ENCODE measurements at places on chromosomes 5 and 9.

DNA sequence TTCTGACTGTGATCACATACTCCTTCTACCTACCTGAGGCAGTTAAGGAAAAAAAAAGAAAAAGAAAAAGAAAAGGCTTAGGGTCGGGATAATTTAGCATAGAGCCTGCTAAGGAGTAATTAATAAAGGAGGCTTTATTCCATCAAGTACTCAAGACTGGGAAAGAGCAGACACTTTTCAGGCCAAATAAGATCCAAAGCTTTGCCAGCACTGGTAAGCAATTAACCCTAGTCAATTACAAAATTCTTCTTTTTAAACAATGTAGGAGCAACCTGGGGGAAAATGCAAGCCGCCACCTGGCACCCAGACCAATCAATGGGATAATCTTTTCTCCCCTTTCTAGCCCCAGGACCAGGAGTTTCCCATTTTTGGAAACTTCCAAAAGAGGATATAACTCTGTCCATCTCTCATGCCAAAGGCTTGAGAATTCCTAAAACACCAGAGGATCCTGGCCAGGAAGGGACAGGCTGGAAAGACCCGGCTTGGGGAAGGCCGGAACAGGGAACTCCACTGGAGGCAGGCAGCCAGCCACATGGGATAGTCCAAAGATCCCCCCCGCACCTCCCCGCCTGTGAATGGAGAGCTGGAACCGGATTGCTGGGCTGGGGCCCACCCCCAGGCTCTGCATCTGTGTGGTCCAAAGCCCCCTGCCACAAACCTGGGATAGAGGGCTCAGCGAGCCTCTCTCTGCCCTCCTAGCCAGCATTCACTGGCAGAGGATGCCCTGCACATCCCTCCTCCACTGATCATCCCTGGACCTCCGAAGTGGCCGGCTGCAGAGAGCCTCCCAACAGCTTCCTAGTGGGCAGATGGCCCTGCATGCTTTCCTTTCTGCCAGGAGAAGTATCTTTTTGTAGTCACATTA is 117.8 kb downstream of the ZNF354C start:
- DNase-seq: no peak

- DNase-seq: no peak
Observed at GRCh38 chr5:159951387-159951786, 35.1 kb downstream of the ADRA1B start.

DNA sequence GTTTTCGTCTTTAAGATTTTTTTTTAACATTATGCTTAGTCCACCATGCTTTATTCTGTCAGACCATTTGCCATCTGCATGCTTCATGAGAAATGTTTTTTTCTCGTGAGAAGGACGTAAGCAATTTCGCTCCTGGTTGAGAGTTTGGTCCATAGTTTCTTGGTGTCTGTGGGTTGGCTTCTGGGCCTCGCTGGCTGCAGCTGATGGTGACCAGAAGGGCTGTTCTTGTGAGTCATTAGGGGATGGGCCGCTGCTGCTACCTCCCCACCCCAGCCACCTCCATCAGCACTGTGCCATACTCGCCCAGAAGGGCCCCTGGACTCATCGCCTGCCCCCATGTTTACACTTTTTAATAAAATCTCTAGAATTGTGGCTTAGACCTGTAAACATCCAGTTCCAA is 11.4 kb downstream of the SYK start:
- no peak for DNase-seq

GRCh38 chr9:114288193-114289091 is 34.5 kb upstream of the ORM1 start:
- DNase-seq: no peak

- DNase-seq: no peak
Observed at GRCh38 chr5:15575666-15576065, 75.7 kb downstream of the FBXL7 start.

DNA sequence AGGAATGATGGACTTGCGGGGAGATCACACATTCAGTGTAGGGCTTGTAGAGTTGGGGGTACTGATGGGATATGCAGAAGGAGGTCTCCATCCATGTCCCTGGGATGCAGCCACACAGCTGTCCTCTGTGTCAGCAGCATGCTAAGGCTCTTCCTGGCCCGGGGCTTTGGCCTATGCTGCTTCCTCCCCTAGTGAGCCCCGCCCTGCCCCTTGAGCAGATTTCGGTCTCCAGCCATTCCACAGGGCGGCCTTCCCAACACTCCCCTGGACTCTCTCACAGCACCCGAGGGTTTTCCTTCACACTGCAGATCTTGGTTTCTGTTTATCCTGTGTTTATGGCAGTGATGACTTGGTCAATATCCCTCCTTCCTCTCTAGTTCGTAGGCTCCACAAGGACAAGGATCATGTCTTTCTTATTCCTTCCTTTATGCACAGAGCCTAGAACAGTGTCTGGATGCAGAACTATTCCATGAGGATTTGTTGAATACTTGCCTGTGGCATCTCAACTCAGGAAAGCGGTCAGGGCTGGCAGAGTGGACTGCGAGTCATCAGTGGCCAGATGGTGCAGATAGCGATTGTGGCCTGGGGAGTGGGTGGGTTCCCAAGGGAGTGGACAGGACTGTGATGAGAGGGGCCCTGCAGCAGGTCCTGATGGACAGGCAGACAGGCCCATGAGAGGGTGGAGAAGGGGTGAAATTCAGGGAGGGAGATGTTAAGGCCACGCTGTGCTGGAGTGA is 114.2 kb downstream of the RGS3 start:
- DNase-seq: peak; percentile 28

DNA sequence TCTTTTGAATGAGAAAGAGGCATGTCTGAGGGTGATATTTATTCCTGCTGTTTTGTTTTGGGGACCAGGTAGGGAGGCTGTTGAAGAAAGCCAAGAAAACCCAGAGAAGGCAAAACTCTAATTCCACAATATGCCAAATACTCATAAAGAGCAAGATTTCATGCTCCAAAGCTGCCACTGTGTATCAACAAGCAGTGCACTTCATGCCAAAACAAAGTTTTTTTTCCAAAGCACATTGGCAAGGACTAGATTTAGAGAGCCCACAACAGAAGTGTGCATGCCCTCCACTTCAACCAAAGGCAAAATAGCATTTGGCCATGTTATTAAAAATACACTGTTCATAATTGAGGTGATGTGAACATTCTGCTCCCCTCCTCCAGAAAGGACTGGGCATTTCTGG is 229.9 kb downstream of the EBF1 start:
- no peak for DNase-seq

DNA sequence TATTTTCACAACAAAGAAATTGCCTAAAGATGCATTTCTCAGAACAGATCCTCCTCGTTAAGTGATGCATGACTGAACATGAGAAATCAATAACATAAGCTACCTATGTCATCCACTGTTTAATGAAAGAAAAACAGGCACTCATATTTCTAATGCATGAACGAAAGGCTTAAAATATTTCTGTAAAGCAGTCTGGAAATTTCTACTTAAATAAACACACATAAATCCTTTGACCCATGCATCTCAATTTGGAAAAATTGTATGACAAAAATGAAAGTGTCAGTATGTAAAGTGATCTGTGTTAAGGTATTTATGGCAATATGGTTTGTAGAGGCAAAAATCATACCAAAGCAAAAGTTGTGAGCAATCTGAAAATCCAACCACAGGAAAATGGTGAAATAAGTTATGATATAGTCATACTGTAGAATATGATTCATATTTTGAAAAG is 399.2 kb upstream of the GRAMD2B start:
- no peak for DNase-seq

DNA sequence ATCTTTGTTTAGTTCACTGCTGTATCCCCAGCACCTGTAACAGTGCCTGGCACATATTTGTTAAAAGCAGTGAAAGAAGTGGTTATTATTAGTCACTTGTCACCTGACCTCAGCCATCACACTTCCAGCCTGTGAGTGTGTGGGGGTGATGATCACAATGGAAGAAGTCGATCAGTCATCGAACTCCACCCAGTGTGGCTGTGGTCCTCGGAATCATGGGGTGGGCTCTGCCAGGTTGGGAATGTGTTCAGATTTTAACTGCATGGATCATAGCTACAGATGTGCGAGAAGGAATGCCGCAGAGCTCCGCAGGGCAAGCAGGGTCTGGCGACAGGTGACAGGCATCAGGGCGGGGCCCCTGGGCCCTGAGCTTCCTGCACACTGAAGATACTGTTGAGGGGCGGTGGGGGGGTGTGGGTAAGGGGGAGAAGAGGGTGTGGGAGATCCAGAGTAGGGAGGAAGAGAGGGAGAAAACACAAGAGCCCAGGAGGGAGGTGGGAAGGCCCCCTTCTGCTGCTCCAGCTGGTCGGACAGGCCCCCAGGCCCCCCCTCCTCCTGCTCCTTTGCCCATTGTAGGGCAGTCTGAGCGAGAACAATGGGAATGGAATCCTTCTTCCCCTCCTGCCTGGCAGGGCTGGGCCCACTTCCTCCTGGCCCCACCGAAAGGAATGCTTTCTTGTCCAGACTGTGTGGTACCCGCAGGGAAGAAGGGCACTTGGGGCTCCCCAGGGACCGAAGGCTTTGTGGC is 89.6 kb downstream of the SPRY4 start:
- DNase-seq: no peak
